ENCODE measurements at places on chromosomes 11 and 22.

DNA sequence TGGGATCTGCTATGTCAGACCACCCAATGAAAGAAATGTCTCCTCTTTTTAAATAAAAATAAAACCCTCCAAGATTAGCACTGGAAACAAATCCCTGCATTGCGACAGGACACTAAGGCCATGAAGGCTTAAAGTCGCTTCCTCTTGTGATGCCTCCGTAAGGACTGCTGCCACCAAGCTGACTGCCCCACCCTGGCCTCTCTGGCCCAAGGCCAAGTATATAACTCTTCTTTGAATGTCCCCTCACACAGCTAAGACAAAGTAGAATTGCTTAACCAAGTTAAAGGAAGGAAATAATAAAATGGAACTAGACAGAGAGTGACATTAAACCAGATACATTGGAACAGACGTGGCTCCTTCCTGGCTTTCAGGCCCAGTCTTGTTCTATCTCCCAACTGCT is 7.5 kb upstream of the NRGN start:
- DNase-seq, result no peak

GRCh38 chr11:34558673-34559072 is 45.1 kb upstream of the ELF5 start:
- DNase-seq, result peak; percentile 4

GRCh38 chr11:126231725-126232459 is 20.3 kb downstream of the FAM118B start:
- DNase-seq, result no peak

DNA sequence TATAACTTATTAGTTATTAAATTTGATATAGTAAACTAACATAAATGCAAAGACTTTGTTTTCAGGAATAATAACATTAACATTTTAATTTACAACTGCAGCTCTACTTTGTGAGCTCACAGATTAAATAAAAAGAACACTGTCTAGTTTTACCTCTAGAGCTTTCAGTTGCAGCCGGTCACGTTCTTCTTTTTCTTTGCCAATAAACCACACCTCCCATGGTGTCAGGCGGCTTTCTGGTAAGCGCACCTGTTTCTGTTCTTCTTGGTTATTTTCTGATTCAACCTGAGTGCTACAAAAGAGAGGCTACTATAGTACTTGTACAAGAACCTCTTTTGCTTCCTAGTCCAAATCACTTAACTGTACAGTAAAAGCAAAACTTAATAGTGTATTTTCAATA is 5.8 kb downstream of the CCDC34 start:
- DNase-seq, result no peak

DNA sequence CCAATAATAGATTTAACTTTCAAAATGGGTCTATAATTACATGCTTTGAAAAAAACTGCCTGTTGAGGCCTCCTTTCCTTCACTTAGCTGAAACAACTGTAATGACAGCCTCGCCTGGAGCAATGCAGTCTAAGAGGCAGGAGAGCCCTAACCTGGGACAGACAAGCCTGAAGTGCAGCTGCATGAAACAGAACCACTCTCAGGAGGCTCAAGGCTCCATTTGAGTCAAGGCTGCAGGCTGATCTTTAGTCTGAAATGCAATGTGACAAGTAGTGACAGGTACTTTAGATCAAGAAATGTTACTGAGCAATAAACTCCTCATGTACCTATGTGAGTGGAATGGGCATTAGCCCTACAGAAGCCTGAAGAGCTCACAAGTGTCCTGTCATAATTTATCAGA is 414.0 kb upstream of the LUZP2 start:
- DNase-seq, result no peak

DNA sequence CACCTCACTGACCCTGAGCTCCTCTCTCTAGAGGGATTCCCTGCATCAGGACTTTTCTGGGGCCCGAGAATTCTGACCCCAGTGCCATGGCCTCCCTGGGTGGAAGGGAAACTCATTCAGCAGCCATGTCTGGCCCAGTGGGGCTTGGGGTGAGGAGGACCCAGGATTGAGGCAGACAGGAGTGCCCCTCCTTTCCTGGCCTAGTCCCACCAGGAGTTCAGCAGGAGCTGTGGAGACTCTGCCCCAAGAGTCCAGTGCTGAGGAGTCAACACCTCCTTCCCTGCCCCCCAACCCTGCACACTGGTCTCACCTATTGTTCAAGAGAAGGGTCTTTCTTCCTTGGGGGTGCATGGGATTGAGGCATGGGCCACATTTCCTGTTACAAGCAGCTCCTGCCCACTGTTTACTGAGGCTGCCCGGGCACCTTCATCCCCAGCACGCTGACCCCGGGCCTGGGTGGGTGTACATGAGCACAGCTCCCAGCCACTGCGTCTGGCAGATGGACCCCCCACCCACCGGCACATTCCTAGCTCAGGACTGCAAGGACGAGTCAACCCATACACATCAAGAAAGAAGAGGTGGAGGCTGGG is 33.9 kb downstream of the ALX4 start:
- DNase-seq, result no peak

- no peak for DNase-seq
Observed at GRCh38 chr11:36400766-36401455, 104.8 kb downstream of the PRR5L start.

DNA sequence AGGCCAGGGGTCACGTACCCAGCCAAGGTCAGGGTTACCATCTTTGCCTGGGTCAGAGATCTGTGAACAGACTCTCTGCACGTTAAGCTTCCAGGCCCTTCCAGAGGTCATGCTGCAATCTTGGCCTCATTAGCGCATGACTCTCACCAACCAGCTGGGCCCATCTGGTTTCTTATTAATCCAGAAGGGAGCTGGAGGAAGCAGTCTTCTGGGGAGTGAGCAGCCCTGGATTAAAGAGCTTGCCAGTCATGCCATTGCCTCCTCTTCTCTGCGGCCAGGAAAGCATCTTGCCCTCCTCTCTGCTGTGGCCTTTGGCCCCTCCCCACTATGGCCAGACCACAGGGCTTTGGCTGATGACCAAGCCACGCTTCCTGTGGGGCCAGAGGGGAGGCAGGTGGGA is 57.4 kb downstream of the CHST1 start:
- DNase-seq, result no peak

DNA sequence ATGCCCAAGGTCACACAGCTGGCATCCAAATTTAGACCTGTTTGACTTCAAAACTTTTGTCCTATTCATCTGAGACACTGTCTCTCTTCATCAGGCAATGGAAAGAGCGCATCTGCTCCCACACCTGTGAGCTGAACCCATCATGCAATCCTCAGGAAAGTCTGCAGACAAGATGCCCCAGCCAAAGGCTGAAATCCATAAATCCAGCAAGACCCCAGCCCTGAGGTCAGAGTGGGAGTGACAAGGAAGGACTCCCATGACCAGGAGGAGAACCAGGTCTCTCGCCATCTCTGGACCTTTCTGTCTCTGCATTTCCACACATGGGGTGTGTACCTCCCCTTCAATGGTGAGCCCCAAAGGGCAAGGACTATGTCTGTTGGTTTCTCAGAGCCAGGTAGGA is 83.6 kb upstream of the HMGXB4 start:
- DNase-seq, result no peak

GRCh38 chr11:71208011-71208774 is 44.2 kb downstream of the SHANK2 start:
- DNase-seq, result no peak

DNA sequence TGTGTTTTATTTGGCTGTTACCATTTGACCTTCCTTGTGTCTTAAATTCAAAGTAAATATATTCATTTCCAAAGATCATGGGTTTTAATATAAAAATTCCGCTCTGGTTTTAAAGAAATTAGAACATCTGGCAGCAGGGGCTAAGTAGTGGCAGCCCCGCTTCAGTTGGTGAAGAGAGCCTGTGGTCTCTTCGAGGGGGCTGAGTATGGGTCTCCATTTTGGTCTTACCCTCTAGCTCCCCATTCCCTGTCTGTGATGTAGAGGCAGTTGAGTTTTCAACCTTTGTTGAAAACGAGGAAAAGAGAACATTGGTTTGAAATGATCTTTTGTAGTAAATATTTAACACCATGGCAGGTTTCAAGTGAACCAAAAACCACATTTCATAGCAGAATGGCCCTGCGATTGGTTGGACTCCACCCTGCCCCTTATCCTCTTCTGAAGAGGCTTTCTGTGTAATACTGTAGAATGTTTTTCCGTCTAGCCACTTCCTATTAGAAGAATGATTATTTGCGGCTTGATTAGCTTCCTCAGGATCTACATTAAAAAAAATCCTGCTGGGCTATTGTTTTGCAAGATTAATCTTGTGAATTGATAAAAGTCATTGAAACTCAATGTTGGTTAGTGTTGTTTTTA is 17.7 kb downstream of the APLP2 start:
- DNase-seq, result no peak

DNA sequence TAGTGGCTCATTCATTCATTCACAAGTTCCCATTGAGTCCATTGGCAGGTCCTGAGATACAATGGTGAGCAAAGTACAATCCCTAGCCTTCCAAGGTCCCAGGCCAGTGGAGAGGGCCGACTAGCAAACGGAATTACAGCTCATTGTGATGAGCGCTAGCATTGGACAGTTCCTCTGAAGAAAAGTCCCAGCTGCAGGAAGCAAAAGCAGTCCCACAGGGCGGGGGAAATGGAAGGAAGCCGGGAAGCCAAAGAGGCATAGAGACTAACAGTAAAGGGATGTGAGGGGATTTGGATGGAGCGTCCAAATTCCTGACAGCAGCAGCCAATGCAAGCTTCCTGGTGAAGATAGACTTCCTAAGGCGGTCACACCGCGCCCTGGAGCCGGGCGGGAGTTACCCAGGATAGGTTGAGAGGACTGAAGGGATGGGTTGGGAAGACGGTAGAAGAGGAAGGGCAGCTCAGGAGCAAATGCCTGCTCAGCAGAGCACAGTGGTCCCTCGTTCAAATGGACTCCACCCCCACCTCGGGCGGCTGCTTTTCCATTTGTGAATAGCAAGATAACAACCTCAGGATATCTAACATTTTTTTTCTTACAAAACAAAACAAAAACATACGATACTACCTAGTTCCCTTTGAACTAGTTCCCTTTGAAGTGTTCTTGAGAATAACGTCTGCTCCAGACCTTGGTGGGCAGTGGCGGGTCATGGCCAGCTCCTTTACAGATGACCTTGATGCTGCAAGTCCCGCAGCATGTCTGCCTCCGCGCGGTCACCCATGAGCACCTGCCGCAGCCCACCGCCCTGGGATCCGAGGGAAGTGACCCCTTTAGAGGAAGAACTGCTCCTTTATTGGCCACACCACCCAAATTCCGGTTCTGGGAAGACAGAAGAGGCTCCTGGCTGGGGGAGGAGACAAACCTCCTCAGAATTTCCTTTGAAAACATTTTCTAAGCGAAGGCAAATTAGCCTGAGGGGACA is 132.9 kb downstream of the RASSF10 start:
- DNase-seq, result no peak

DNA sequence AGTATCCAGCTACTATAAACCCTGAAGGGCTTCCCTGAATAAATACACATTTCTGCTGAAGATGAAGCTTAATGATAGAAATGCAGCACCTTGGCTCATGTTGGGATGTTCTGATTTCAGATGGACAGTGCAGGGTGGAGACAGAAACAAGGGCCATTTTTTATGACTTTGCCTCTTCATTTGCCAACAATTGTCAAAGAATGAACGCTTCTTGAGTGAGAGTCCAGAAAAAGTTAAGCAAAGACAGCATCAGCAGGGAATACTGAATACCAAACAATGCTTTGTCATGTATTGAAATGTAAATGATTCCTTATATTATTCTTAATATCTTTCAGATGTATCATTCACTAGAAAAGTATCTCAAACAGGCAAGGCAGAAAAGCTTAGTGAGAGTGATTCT is 84.9 kb downstream of the TRPC6 start:
- peak; percentile 1 for DNase-seq

DNA sequence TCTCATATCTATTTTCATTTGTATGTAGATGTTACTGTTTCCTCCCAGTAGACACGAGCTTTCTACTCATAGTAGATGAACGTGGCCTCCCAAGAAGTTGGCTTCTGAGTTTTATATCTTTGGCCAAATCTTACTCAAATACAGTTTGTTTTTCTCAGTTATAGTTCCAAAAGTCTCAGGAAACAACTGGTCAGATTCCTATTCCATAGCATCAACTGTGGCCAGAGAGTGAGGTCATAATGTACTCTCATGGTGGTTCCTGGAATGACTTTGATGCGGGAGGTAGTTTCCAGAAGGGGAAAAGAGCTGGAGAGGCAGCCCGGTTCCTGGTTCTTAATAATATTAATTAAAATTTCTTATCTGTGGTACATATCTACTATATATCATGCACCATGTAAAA is 77.3 kb downstream of the SLC17A6 start:
- DNase-seq, result peak; percentile 48

GRCh38 chr11:15212876-15213275 is 98.2 kb downstream of the INSC start:
- no peak for DNase-seq

GRCh38 chr11:115959081-115959486 is 454.9 kb upstream of the CADM1 start:
- DNase-seq, result no peak

DNA sequence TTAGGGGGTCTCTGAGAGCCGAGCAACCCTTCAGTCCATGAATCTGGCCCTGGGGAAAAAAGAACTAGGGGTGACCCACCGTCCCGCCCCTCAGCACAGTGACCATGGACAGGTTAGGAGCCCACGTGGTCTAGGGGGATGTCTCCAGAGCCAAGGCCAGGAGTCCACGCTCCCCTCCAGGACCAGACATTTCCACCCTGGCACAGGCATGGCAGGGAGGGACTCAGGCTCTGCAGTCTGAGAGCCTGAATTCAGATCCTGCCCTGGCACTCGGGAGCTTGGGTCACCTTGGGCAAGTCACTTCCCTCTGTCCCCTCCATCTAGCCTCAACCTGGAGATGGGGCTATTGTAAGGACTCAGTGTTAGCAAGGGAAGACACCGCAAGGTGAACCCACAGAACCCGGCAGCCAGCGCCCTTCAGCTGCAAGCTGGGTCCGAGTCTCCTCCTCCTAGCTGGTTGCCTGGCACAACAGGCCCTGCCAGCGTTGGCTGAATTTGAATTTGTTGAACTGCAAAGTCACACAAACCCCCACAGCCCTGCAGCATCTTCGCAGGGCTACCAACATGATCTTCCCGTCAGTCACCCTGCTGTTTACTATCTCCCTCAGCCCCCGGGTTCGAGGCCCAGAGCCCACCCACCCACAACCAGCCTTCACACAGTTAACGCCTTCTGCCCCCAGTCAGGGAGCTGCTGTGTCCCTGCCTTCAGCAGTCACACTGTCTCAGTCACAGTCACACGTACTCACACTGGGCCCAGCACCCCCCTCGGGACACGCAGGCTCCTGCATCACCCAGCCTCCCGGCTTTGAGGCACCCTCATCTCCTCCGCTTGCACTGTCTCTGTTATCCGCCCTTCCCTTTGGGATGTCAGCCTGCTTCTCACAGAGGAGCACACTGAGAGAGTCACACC is 603 bp upstream of the PDGFB start:
- no peak for DNase-seq

DNA sequence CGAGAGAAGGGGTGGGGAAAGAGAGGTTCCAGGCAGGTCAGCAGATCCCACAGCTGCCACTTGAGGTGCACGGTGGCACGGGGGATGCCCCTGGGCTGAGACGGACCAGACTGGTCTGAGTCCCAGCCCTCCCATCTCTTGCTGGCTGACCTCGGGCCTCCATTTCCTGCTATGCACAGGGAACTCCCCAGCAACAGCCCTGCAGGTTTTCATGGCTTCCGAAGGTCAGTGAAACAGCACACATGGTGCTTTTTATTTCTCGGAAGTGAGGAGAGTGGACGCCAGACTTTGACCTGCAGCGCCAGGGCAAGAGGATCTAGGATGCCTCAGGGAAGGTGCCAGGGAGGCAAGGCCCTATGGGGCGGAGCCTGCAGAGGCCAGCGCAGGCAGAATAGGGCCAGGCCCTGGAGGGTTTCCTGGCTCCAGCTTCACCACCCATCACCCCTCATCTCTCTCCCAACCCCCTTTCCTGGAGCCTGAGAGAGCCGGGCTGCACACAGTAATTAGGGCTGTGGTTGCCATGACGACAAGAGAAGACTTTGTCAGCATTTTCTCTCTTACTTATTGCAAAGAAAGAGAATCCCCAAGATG is 29.5 kb downstream of the SLC22A12 start:
- peak; percentile 18 for DNase-seq
